Cardiac fibroblast (primary cell): ENCODE measurements at places on chromosomes 2 and 18.
A peak's percentile ranks its signal among the peaks of the same experiment; 100 is the strongest.

- no peak for DNase-seq
Measured at GRCh38 chr18:69871363-69871762, 76.3 kb downstream of the CD226 start.

- no peak for DNase-seq
Measured at GRCh38 chr2:107681936-107682335, 144.8 kb upstream of the RGPD4 start.

DNA sequence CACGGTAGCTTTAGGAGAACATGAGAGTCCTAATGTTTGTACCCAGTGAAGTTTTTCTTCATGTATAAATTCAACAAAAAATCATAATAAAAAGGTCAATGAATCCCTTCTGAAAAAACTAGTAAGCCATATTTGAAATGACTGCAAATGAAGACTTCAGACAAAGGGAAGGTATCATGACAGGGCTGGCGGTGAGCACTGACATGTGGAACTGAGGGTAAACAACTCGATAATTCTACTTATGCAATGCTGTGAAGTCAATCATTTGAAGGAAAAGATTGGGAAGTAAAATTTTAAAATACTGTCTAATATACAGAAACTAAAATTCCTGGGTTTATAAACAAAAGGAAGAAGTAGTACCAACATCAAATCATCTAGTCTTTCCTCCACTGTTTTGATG, 190.2 kb upstream of the COPS8 start:
- DNase-seq = no peak

DNA sequence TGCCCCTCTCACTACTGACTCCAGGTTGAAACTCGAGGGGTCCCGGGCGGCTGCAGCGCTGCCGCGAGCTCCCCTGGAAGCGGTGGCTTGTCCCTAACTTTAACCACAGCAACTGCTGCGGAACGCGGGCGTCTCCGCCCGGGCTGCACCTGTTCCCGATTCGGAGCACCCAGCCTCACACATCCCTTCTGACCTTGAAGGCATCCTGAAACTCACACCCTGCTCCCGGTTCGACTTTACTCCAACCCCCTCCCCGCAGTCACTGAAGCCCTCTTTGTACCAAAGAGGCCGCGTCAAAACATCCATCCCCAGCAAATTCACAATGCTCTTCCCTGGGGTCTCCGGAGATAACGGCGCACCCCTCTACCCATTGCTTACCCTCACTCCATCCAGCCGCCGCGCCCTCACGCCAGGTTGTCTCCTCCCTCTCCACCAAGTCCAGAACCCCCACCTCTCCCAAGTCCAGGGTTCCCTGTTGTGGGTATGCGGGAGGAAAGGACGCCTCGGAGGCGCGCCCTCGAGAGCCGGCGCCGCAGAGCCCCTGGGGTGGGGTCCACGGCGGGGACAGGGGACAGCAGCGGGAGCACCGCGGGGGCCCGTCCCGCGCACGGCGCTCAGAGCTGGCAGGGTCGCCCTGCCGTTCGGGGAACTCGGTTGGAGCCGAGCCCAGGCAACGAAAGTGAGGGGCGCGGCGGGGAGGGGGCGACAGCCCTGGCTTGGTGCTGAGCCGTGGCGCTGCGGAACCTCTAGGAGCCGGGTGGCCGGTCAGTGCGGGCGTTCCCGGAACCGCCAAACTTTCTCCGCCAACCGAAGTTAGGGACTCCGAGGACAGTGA, 934 bp downstream of the MYO5B start:
- no peak for DNase-seq

GRCh38 chr2:161842736-161843433, 218.7 kb downstream of the SLC4A10 start:
- no peak for DNase-seq

DNA sequence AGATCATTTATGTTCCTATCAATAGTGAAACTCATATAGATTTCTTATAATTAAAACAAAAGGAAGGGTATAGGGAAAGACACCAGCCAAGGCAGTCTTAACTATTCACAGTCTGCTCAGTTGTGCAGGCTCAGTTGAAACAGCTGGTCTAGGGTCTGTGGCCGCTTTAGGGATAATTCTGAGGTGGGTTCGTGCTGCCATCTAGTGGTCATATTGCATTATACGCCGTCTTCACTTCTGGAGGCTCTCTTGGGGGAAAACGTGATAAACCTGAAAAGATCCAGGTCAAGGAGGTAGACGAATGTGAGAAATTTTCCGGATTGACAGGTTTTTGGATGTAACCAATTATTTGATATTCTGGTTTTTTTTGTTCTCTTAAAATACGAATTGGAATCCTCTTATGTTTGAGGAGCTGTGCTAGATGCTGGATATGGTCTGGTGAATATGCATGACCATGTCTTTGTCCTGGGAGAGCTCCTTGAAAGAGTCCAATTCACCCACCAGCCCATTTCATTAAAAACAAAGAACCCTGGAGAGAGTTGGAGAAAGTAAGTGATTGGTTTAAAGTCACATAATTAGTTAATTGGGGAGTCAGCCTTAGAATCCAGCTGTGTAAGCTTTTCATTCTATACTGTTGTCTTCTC, 492.4 kb downstream of the PLCL1 start:
- peak; percentile 65 for DNase-seq

DNA sequence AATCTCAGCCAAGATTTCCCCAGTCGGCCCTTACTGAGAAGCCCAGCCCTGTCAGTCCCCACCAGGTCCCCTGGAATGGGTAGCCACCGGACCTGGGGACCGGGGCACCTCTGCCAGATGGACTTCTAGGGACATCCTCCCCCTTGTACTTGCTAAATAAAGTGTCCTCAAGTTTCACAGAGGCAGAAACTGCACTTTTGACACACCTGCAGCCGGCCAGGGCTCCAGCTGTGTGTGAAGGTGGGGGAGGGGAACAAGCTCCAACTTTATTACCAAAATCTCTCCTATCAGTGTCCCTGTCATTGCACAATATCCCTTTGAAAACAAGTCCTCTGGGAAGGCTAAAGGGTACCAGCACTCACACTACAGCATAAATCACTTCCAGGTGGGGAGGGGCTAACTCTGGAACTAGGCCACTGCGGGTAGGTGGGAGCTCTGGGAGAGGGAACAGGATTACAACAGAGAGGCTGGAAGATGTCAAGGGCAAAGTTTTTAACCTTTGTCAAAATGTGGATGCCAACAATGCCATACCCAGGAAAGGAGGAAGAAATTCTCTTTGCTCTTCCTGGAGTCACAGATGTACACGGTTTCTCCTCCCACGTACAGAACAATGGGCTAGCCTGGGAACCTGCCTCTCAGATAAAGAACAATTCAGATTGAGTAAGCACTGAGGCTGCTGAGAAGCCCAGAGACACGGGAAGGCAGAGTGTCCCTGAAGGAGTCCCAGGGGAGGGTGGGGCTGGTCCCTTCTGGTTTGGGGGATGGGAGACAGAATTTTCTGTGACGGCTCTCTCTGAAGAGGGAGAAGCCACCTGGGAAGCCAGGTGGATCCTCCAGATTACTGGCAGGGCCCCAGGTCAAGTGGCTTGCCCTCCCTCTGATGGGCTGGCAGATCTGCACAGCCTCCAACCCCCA, 11.0 kb downstream of the SDC1 start:
- DNase-seq = no peak

- no peak for DNase-seq
Measured at GRCh38 chr2:147623328-147623727, 221.5 kb upstream of the ACVR2A start.

GRCh38 chr2:109185338-109185737, 56.3 kb downstream of the SH3RF3 start:
- DNase-seq = peak; percentile 69

DNA sequence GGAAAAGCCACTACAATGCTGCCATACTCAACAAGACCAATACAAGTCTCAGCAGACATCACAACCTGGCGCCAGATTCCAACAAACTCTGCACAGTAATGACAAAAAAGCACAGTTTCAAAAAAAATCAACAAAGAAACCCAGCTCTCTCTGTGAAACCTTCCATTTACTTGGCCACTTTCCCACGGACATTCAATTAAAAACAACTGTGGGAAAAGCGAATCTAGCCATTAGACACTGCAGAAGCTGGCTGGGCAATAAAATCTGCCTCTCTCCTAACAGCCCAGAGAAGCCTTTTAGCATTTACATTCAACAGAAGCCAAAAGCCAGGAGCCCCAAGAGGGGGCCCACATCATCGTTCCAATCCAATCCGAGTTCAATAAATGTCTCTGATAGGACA, 128.9 kb downstream of the HDAC4 start:
- DNase-seq = peak; percentile 19

GRCh38 chr18:57334383-57334782, 18.0 kb upstream of the ST8SIA3 start:
- no peak for DNase-seq

GRCh38 chr2:79975791-79976565, 328.6 kb downstream of the LRRTM1 start:
- DNase-seq = no peak

GRCh38 chr2:226136739-226137138, 662.9 kb downstream of the IRS1 start:
- DNase-seq = no peak

DNA sequence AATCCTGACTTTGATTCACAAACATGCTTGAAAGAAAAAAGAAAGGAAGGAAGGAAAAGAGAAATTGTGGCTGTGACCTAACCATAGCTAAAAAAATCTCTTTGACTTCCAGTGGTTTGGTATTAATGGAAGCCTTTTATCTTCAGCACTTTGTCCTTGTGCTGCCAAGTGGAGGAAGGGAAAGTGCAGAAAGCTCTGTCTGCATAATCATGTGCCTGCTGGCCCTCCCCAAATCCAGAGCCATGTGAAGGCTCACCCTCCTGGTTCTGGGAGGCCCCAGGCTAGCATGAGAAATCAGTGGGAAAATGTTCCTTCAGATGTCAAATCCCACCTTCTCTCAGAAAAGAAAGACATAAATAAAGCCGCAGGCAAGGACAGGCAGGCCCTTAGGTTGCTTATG, 48.3 kb upstream of the BMPR2 start:
- no peak for DNase-seq
